CD4-positive, alpha-beta T cell treated with Interleukin-12 subunit alpha and Interleukin-12 subunit beta, for 1 hour (primary cell): ENCODE measurements at places on chromosomes 3 and 15.

- no peak for DNase-seq
Measured at GRCh38 chr3:98680723-98681122, 82.4 kb upstream of the ST3GAL6 start.

DNA sequence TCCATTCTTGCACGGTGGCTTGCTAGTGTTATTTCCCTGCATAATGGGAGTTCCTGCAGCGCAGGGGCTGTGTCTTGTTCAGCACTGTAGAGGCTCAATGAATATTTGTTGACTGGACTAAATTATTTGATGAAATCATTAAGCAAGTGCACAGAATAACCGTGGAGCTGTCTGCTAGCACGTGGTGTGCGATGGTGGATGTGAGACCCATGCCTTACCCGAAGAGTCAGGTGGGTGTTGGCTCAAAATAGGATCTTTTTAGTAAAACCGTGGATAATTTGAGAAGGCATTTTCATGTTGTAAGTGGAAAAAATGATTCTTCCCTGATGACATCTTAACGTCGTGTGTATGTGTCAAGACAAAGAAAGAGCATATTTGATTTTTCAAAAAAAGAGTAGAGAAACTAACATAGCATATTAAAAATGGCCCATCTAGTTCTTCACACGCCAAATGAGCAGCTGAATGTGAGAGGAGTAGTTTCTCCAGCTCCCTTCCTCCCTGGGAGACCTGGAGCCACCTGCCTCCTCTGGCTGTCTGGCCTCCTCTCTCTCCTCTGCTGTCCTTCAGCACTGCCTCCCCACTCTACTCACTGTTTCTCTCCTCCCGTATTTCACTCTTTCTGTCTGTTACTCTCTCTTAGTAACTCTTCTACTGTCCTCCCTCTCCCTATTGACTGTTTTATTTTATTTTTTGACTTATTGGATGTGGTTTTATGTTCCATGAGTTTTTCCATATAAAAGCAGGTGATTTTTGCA, 6.3 kb downstream of the FAM81A start:
- no peak for DNase-seq

DNA sequence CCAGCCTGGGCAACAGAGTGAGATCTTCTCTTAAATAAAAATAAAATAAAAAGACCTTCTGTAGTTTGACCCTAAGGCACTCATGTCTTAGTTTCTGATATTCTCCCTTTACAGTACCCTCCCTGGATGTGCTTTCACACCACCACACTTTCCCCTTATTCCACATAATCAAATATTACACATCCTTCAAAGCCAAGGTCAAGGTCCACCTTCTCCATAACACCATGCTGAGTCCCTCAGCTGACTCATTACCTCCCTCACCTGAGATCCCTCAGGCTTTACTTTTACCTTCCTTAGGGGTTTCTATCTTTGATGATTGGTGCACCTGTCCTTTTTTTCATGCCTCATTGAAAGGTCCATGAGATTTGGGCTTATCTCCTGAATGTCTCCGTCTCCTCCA, 25.5 kb upstream of the MNS1 start:
- no peak for DNase-seq

GRCh38 chr3:3227640-3228039, 48.1 kb upstream of the CRBN start:
- no peak for DNase-seq

DNA sequence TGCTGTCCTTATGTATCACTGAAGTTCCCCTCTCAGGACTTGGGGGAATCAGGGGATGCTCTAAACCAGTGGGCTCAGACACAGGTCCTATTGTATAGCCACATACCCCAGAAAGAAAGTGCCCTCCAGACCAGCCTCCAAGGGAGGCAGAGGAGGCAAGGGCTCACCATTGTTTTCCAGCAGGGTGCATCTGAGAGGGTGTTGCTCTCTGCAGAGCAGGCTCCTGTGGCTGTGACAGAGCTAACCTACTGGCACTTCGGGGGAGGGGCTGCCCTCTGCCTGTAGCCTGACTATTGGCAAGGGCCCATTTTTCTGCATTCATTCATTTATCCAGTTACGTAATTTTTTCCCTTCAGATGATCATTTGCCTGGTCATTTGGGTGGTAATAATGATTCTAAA, 39.9 kb downstream of the EEFSEC start:
- no peak for DNase-seq

DNA sequence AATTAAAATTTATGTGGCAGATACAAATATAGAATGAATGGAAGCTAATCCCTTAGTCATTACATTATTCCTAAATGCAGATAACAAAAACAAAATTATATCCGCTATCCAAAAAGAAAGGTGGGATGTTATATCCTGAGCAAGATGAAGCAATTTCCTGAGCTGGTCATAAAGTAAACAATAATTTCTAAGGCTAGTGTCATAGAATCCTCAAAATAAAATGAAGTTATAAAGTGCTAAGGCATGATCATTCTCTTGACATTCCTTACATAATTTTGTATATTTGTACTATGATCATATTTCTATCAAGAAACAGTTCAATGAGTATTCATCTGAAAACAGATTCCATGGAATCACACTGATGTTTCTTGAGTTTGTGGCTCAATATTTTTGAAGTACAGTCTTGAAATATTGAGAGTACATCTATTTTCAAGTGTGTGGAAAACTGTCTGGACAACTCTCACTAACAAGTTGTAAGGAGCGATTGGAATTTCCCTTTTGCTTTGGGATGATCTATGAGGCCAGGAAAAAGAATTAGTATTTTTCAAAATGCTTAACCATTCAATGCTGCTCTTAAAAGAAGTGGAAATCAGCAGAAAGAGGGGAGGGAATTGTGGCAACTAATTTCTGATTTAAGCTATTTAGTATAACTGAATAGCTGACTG, 92.4 kb downstream of the ABI3BP start:
- no peak for DNase-seq

- DNase-seq, result no peak
Measured at GRCh38 chr3:141940194-141940776, 63.8 kb downstream of the ATP1B3 start.

DNA sequence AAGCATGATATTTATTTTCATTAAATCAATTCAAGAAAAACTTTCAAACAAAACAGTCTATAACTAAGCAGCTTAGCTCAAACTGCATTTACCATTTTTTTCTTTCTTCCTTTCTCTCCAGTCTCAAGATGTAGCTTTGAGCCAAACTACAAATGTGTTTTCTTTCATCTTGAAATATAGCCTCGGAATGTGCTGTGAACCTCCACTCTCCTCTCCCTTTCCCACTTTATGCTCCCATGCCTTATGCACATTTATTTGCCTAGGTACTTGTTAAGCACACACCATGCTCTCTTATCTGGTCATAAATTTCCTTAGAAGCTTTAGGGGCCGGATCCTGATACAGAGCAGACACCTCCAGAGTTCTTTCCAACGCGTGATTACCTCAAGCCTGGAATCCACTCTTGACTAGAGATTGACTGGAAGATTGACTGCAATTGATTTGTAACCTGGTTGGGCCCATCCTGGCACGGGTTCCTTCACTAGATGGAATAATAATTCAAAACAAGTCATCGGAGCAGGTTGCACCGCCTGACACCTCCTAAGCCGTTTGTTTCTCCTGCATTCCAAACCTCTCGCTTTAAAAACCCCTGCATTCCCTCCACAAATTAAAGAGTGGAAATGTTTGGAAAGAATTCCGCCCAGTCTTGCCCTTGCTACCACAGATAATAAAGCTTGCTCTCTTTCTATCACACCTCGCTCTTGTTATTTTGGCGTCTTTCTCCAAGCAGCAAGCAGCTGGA, 344.7 kb downstream of the CHL1 start:
- no peak for DNase-seq

- no peak for DNase-seq
Measured at GRCh38 chr3:140250010-140250855, 315.2 kb downstream of the CLSTN2 start.

GRCh38 chr3:139340784-139341183, 3.0 kb upstream of the MRPS22 start:
- DNase-seq, result no peak

DNA sequence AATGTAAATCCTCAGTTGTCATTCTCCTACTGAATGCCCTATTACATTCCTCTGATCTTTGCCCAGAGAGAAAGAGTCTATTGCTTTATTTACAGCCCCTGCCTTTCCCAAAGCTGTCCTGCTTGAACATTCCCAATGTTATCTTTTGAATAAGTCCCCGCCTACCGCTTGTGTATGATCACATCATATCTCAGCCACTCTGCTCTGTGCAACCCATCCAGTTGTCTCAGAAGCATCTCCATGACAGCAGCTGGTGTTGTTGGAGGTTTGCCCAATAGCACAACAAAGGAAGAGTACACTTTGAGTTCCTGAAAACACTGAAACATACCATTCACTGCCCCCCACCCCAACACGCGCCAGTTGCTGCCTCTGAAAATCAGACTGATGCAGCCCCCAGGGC, 22.0 kb upstream of the FAM3D start:
- DNase-seq, result no peak

- no peak for DNase-seq
Measured at GRCh38 chr3:71873093-71873611, 88.2 kb upstream of the PROK2 start.

GRCh38 chr3:7307410-7307809, 446.5 kb downstream of the GRM7 start:
- DNase-seq, result no peak

GRCh38 chr15:93943586-93943985, 287.8 kb upstream of the MCTP2 start:
- no peak for DNase-seq

GRCh38 chr3:139827833-139828232, 107.2 kb upstream of the CLSTN2 start:
- no peak for DNase-seq

DNA sequence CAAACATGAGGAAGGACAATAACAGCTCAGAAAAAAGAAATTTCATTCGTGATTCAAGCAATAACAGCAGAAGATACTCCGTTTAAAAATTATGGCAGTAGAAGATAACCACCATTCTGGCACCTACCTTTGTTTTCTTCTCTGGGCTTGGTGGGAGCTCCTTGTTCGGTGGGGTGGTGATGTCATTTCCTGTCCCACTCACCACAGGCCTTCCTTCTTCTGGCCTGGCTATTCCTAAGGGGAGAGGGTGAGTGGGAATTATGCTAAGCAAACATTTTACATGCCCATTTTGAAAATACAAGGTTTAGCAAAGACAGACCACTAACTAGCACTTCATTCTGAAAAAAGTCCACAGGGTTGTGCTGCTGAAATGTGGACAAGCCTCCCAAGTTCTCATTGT, 74.4 kb downstream of the DHX30 start:
- DNase-seq, result no peak

- no peak for DNase-seq
Measured at GRCh38 chr3:123663977-123664376, 79.1 kb upstream of the HACD2 start.

DNA sequence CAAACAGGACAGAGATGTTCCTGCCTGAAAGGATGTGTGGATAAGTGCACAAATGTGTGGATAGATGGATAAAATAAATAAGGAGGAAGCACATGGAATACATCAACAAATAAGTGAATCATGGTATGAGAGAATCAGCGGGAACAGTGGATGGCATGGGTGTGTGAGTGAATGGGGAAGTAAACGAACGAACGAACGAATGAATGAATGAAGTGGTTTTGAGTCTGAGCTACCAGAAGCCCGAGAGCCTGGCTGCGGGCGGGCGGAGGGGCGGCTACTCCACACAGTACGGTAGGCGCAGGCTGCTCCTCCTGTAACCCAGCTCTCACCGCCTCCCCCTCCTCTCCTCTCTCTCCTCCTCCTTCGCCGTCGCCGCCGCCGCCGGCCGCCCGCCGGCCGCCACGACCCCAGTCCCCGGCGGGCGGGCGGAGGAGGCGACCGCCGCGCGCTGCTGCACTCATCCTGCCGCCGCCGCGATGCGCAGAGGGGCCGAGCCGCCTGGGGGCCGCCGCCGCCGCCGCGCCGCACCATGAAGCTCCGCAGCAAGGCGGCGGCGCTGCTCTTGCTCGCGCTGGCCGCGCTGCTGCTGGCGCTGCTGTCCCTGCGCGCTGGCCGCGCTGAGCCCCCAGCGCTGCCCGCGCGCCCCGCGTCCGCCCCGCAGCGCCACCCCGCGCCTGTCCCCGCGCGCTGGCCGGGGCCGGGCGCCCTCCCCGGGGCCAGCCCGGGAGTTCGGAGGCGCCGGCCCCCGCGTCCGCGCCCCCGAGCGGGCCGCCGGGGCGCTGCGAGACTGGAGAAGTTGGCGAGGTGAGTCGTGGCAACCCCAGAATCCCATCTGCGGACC, at the start of gene GXYLT2:
GXYLT2 (plus strand) TSS at position 342 of the 841 bp plus-strand sequence; CDS start at position 530, 188 bp downstream.
- no peak for DNase-seq

DNA sequence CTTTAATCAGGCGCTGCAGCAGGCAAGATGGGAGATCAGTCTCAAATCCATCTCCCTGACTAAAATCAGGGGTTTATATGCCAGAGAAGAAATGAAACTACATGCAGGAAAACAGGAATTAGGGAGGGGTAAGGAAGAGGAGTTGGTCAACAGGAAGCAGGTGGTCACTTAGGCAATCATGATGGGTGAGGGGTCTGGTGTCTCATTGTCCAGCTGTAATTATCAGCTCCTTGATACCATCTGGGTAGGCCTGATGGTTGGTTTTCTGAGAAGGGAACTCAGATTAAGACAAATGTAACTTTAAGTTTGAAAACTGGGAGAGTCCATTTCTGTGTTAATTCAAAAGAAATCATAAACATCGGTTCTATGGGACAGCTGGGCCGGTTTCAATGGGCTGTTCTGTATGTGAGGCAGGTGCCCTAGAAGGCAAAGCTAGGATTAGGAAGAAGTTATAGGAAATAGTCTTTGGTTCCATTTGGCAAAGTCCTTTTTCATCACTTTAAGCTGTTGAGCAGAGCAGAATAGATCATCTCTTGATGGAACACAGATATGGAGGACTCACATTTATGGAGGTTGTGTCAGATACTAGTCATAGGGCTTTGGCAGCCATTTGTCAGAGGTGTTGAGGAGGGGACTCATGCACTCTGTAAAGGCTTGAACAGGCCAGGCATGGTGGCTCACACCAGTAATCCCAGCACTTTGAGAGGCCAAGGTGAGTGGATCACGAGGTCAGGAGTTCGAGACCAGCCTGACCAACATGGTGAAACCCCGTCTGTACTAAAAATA, 149.4 kb downstream of the VGLL4 start:
- no peak for DNase-seq

DNA sequence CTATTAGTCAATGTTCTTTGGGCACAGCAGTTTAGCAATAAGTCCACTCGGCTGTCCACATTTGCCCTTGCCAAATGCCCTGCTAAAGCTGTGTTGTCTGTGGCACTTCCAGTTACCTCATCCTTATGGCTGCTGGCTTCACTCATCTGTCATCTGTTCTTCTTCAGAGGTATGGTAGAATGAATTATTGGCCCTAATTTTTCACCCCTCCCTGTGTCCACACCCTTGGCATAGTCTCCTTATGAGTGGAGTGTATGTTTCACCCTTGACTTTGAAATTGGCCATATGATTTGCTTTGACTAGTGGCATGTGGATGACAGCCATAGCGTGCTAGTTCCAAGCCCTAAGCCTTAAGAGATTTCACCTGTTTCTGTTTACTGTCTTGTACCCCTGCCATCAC, 72.1 kb upstream of the EPHB1 start:
- no peak for DNase-seq

- DNase-seq, result peak; percentile 52
Measured at GRCh38 chr3:4722103-4722502, 229.0 kb downstream of the ITPR1 start.

DNA sequence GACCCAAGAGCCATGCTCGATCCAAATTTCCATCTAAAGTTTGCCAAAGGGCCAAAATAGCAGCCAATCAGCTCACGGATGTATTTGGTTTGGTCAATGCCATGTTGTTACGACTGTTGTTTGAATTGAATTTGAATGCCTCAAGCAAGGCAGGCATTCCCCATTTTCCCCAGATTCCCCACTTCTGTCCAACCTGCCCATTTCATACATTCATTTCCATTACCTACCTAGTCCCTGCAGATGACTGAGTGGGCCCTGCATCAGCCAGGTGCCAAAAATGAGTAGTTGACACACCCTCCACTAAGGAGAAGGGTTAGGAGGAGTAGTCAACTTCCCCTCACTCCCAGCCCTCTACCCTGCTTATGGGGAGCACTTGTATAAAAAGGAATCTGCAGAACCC, 51.7 kb downstream of the ANXA2 start:
- DNase-seq, result no peak
